ENCODE measurements at places on chromosomes 5 and 9.

DNA sequence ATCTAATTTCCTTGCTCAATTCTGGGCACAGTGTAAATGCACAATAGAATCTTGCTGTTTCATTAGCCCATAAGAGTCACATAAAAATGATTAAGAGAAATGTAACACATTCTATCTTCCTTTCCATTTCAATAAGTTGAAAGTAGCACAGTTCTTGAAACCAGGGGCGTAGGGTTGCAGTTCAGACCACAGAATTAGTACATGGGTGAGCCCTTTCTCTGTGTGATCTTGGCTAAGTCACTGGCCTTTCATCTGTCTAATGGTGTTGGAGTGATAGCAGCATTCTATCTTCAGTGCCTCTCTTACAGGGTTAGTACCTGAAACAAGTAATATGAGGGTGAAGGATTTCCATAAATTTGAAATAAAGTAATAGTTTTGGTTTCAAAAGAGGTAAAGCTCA lies 445.3 kb upstream of the ZNF462 start:
- DNase-seq, result no peak

DNA sequence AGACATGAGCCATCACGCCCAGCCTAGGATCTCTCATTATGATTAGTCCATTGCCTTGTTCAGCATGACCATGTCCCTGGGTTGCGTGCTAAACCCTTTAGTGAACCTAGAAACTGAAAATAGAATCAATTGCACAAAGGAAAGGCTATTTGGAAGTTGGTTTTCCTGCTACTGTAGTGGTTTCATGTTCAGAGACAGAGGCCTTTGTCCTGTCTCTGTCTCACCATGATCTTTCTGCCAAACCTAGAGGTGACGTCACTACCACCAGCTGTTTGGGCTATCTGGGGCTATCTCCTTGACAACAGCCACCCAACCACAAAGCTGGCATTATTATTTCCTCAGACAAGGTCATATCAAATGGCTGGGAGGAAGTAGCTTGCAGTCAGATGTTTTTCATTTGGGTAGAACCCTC lies 4.0 kb upstream of the CDK5RAP2 start:
- peak; percentile 79 for DNase-seq

DNA sequence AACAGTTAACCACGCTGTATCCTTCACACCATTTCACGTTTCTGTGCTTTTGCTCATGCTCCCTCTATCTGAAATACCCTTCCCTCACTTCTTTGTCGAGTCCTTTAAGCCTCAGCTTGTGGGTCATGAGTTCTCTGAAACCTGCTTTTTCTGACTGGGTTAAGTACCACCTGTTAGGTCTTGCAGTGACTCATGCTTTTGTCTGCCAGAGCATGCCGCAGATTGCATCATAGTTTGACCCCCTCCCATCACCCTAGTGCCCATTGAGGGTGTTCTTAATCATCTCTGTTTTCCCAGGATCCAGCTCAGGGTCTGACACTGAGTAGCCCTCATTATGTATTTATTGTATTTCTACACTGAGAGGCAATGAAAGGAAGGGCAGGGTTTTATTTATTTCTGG lies 190.2 kb downstream of the ASTN2 start:
- DNase-seq, result no peak

GRCh38 chr9:91162784-91163443 lies 198.8 kb downstream of the AUH start:
- DNase-seq, result no peak

DNA sequence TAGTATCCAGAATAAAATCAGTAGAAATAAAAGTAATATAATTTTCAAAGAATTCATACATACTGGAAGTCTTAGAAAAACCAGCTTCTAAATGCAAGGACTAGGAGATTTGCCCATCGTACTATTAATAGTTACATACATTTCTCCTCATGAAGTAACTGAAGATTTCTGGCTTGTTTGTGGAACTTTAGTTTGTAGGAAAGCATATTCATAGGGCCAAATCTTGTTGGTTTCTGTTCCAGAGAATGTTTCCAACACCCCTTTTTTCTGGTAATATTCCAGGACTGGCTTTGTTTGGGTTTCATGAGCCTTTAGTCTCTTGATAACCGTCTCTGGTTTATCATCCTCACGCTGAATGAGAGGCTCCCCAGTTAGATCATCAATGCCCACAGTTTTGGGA lies 66.3 kb upstream of the TJP2 start:
- DNase-seq, result no peak

- no peak for DNase-seq
Observed at GRCh38 chr9:14179449-14179848, 134.5 kb downstream of the NFIB start.

GRCh38 chr5:107118184-107119019 lies 552.3 kb downstream of the EFNA5 start:
- no peak for DNase-seq

DNA sequence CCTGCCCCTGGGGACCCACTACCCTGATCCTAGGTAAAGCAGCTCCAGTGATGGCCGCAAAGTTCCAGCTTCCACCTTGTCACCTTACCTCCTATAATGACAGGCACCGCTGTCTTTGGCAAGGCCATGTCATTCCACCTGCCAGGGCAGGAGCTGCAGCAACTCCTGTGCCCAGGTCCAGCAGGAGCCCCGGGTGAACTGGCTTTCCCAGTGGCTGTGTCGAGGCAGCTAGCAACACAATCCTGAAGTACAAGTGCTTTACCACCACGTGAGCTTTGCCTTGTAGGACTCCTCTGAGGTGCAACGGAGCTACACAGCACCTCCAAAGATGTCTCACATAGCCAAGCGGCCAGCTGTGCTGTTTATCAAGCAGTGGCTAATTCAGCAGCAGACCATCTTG lies 20.7 kb upstream of the MGAT1 start:
- DNase-seq, result no peak

DNA sequence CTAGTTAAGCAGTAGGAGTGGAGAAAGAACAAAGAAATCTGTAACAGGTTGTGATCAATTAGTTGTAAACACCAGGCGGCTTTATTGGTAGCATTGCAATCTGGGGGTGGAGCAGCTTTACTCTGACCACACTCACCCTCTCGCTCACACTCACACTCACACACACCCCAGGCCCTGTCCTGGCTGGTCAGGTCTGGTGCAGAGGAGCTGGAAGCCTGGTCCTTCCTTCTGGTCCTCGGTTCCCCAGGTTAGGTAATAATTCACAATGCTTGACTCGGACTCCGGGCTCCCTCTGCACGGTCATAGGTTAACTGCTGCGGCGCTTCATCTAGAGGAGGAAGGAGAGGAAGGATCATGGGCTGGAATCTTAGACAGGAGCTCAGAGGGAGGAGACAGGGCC lies 1.6 kb downstream of the CCL19 start:
- no peak for DNase-seq

DNA sequence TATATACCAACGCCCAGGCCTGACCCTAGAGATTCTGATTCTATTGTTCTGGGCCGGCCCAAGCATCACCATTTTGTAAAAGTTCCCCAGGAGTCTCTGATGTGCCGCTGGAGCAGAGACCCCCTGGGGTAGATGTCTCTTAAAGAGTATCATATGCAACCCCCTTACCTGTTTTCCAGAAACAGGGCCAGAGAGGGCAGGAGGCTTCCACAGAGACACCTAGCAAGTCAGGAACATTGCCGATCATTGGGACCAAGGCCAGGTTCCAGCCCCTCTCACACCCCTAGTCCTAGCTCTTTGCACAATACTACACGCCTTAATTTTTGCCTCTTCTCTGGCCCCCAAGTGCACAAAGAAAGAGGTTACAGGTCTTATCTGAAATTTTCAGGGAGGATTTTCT lies 63.8 kb downstream of the TMOD1 start:
- DNase-seq, result no peak

- no peak for DNase-seq
Observed at GRCh38 chr5:74433255-74433895, 207.2 kb downstream of the ENC1 start.

DNA sequence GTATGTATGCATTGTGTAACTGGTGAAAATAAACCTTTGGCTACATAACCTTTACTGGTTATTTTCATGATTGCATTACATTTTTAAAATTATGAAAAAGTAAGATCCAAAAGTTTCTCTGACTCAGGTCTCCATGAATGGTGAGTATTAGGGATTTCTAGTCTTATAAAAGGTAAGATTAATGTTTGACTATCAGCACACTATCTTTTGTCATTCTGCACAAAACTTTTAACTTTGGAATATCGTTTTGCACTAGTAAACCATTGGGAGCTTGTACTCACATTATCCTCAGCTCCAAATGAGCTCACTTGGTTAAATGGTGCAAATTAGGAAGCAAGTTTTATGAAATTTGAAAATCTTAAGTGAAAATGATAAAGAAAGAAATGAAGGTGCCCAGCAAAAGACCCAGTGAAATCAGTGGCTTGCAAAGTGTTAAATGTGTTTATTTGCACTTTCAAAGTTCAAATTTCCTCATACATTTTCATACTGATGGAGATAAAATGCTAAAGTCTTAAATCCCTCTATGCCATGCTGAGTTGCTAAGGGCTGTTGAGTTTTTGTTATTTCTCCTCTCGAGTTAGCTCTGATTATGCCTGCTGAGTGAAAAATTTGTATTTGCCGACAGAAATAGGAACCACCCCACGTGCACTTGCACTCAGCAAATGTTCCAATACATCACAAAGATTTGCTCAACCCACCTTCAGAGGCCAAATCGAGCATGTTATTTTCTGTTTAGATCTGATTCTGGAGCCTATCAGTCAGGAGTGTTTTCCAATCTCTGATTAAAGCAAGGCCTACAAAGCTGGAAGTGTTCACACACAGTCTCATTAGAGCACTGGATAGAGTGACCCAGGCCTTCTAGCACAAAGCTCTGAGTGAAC lies 885.7 kb downstream of the NR2F1-AS1 start:
- no peak for DNase-seq

- DNase-seq, result no peak
Observed at GRCh38 chr5:131563434-131564228, 71.4 kb downstream of the RAPGEF6 start.

- no peak for DNase-seq
Observed at GRCh38 chr5:143248822-143249579, 154.5 kb downstream of the NR3C1 start.

DNA sequence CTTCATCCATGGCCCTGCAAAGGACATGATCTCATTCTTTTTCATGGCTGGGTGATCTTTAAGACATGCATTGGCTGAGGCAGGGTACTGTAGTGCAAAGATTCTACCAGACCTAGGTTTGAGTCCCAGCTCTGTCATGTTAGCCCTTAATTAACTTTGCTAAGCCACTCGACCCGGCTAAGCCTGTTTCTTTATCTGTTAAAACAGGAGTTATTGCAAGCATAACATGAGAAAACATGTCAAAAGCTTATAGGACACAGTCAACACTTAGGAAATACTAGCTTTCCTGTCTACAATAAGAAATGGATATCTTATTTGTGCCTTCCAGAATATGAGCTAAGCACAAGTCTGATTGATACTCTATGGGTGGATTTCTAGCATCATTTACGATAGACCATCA lies 92.6 kb downstream of the RASEF start:
- DNase-seq, result no peak

GRCh38 chr5:61301341-61302199 lies 30.5 kb upstream of the ZSWIM6 start:
- DNase-seq, result peak; percentile 96

DNA sequence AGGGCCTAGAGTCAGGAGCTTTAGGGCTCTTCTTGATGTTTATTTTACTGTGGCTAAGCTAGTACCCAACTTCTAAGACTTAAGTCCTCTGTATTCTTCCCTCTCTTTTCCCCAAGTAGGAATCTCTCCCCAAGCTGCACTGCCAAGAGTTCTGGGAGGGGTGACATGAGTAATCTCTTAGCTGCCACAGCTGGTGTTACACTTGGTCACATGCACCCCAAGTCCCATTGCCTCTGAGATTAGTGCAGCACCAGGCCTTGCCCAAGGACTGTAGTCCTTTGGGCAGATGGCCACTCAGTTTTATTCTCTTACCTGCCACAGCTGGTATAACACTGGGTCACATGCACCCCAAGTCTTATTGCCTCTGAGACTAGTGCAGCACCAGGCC lies 114.7 kb upstream of the RIOK2 start:
- no peak for DNase-seq

DNA sequence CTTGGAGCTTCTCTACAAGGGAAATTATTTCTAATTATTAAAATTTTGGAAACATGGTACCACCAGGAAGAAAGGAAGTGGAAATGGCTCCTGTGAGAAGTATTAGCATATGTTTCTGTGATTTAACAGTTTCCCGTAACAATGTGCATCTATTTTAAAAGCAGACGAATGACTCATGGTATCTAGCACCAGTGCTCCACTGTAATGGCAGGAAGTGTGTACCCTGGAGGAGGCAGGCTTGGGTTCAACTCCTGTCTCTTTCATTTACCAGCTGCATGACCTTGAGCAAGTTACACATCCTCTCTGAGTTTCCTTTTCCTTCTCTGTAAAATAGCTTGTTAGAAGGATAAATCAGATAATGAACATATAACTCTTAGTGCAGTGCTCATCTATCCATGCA lies 41.0 kb upstream of the ANGPTL2 start:
- peak; percentile 81 for DNase-seq

- no peak for DNase-seq
Observed at GRCh38 chr5:166562246-166562645, 1729.2 kb upstream of the WWC1 start.

DNA sequence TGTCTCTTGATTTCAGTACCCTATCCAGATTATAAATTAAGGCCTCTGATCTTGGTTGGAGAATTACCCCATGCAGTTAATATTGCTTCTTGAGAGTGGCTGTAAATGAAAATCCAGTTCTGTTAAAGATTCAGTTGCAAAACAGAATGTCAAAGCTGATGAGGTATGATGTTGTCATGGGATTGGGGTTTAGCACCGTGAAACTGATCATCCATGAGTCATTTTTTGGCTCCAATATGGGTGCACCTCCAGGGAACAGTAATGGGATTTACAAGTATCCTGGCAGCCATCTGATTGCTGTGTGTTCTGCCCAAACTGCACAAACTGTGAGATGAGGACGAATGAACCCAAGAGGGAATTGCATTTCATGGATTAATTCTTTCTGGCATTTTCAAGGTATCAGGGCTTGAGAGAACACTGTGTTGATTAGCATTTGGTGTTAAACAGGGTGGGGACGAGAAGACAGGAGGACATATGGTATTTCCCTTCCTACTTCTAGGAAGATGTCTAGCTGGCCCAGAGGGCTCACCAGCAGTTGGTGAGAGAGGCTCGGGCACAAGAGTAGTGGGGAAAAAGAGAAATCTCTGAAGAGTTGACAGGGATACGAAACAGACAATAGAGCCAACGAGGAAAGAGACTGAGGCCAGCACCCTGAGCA lies 214.7 kb downstream of the GAS1 start:
- peak; percentile 71 for DNase-seq
